ENCODE measurements at places on chromosomes 11 and 22.

DNA sequence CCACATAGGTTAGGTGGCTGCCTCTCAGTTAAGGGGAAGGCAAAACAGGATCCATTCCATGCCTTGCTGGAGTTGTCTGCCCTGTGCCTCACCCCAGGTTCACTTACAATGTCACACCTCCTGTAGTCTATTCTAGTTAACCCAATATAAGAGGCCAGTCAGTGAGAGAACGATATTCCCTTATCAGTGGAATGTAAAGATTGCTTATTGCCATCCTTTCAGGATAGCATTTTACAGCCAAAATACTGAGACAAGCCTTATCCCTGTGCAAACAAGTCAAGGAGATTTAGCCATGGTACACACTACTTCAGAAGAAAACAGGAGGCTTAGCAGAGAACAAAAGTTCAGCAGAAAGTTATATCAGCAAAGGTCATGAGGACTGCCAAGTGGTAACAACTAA is 5.5 kb downstream of the CYP2R1 start:
- DNase-seq, result no peak

- no peak for DNase-seq
Observed at GRCh38 chr11:115965767-115966504, 461.7 kb upstream of the CADM1 start.

- DNase-seq, result no peak
Observed at GRCh38 chr22:50408311-50408710, 65.2 kb downstream of the PPP6R2 start.

DNA sequence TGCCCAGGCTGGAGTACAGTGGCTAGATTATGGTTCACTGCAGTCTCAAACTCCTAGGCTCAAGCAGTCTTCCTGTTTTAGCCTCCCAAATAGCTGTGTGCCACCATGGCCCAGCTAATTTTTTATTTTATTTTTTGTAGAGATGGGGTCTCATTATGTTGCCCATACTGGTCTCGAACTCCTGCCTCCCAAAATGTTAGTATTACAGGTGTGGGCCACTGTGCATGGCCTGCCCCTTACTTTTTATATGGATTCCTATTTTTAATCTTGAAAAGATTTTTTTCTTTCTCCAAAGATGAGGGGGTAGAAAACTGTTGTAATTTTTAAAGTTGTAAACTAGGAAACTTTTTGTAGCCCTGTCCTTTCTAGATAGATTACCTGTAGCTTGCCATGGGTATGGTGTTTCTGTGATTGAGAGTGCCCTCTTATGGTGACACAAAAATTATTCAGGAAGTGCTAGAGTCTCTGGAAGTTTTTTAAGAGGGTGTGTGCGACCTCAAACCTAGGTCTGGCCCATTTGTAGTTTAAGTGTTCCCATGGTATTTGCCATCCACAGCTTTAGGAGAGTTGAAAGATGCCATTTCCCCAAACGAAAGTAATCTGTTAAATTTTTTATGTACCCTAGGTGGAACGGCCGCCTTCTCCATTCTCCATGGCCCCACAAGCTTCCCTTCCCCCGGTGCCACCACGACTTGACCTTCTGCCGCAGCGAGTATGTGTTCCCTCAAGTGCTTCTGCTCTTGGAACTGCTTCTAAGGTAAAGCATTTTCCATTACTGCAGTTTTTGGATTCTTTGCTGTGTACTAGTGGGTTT is 32.4 kb downstream of the MCAM start:
- peak; percentile 78 for DNase-seq

- DNase-seq, result no peak
Observed at GRCh38 chr22:21984793-21985192, 2.2 kb upstream of the TOP3B start.

- no peak for DNase-seq
Observed at GRCh38 chr22:38401336-38402084, 53.5 kb downstream of the KCNJ4 start.

GRCh38 chr11:79822766-79823165 is 381.9 kb upstream of the TENM4 start:
- DNase-seq, result no peak

DNA sequence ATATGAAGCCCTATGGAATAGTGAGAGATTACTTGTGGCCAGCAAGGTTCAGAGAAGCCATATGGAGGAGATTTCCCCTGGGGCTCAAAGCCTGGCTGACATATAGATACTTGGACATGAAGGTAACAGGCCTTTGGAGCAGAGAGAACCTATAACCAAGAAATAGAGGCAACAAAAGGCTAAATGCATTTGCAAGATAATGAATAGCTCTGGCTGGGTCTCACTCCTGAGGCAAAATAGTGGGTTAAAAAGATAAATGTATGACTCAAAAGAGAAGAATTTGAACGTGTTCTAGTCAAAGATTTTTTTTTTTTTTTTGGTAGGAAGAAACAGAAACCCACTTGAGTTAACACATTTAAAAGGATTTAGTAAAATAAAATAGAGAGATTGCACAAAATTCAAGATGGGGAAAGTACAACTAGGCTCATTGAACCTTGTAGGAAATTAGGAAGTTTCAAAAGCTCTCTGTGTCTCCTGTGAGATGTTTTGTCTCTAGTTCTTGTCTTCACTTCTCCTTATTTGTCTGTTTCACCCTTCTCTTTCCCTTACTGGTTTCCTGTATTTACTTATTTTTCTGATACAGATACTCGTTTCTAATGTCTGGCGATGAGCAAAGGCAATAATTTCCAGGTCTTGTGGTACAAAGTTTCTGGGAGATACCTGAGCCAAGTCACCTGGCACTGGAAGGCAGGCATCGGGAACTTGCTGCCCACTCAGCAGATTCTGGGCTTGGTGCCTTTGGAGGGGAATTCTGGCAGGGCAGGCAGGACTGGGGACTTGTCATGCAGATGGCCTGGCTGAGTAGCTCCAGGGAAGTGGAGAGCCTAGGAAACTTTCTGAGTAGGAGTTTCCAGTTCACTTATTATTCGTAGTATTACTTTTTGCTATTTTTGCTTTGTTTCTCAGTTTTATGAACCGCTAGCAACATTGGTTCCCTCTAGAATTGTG is 49.2 kb upstream of the SESN3 start:
- no peak for DNase-seq

- DNase-seq, result no peak
Observed at GRCh38 chr11:2402106-2402505, 1.6 kb downstream of the TSSC4 start.

DNA sequence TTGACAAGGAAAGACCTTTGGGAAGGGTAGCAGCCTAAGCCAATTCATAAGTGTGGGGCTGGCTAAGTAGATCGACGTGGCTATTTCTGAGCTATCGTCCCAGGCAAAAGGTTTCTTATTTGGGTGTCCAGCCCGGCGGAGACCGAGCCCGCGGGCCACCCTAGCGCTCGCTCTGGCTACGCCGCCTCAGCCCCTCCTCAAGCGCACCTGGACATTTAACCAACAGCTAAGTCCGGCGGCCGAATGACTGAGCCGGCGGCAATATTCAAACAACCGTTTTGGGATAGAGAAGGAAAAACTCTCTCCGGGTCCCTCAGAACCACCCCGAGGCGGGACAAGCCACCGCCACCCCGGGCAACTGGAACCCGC is 457 bp downstream of the RNF141 start:
- DNase-seq, result no peak

DNA sequence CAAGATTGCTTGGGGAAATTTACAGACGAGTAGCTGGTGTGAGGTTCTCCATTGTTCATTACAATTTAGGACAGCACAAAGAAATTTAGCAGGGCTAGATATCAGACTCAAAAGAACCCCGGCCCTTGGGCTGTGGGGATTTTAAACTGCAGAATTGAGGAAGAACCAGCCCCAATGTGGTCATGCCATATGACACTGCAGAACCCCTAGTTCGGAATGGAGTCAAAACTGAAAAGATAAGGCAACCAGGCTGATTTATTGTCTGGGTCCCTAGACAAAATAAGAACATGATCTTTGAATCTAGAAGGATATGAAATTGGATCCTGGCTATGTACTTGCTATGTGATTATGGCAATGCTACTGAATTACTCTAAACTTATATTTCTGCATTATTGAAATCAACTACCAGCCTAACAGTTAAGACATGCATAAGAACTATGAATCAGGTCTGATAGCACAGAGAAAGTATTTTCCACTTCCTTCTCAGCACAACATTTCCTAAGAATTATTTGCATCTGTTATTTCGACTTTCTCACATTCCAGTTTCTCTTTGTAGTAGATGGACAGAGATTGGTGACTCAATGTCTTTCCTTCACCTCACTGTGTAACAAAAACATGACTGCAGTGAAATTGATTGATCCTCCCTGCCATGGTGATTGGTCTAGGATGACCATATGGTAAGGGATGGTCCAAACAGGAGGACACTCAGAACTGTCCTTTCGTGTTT is 13.2 kb downstream of the MMP3 start:
- DNase-seq, result no peak

GRCh38 chr22:48757581-48757980 is 1070.1 kb downstream of the BRD1 start:
- no peak for DNase-seq

DNA sequence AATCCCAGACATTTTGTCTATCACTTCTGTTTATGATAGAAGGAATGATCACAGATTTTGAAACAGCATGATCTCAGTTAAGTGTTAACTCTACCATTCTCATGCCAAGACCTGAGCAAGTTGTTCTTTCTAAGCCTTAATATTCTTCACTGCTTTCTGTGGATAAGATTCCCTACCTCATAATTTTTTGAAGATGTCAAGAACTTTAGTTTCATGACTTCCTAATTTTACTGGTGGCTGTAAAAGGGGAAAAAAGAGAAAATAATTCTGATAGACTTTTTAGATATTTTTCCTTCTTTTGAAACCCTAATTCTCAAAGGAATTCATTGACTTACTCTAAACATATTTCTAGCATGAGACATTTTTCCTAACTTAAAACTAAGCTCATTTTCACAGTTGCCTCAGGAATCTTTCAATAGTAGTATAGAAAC is 520.0 kb upstream of the LUZP2 start:
- no peak for DNase-seq

- no peak for DNase-seq
Observed at GRCh38 chr22:20532256-20532993, 25.0 kb downstream of the MED15 start.

DNA sequence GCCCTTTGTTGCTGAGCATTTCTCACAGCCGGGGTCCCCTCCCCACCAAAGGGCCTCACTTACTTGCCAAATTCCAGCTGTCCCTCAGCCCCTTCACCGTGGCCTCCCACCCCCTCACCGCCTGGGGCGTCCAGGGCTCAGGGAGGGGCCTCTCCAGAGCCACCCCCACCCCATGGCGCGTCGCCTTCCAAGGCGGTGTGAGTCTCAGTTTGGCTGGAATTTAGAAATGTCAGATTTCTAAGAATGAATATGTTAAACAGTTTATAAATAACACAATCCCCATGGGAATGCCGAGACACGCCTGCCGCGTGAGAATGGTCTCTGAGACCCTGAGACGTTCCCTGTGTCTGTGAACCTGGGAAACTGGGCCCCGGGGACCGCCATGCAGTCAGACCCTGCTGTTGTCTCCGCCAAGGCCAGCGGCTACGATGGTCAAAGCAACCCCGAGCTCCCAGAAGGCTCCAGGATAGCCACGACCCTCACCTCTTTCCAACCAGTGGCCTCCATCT is 28.9 kb downstream of the CELSR1 start:
- DNase-seq, result no peak

DNA sequence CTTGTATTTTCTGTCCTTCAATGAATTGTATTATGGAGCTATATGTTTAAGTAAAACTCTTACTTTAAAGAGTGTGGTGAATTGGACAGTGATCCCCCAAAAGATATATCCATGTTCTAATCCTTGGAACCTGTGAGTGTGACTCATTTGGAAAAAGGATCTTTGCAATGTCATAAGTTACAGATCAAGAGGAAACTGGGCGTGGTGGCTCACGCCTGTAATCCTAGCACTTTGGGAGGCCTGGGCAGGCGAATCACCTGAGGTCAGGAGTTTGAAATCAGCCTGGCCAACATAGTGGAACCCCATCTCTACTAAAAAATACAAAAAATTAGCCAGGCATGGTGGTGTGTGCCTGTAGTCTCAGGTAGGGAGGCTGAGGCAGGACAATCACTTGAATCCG is 36.7 kb downstream of the ELF5 start:
- no peak for DNase-seq

- DNase-seq, result no peak
Observed at GRCh38 chr11:75565221-75565814, 3.3 kb downstream of the SERPINH1 start.

GRCh38 chr11:116403794-116404461 is 368.9 kb downstream of the BUD13 start:
- DNase-seq, result no peak

GRCh38 chr22:42829302-42829701 is 27.8 kb downstream of the ARFGAP3 start:
- DNase-seq, result no peak

DNA sequence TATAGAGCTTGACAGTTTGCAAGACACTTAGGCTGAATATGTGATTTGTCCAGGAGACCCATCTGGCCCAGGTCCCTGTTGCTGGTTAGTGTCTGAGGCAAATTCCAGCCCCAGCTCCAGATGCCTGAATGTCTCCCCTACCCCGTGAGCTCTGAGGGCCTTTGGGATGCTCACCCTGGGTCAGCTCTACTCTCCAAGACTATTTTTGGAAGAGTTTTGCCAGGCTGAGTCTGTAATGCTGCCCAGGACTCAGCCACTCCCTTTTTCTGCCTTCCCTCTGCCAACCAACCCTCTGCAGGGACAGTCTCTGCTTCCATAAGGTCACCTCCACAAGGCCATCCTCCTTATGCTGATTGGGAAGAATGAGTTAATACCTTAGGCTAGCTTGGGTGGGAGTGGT is 66.3 kb downstream of the CABIN1 start:
- no peak for DNase-seq

DNA sequence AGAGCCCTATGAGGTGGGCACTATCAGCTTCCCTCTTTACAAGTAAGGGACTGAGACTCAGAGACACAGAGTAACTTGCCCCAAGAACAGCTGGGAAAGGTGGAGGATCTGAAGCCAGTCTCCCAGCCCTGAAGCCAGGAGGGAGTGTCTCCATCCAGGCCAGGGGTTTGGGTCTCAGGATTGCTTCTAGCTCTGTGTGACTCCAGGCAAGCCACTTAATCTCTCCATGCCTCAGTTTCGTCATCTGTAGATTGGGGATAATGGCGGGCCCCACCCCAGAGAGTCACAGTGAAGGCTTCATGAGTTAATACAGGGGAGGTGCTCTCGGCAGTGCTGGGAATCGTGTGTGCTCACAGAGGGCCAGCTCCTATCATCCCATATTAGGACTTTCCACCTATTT is 10.5 kb downstream of the MAP4K2 start:
- no peak for DNase-seq

- DNase-seq, result no peak
Observed at GRCh38 chr11:10617551-10617950, 49.1 kb upstream of the LYVE1 start.

GRCh38 chr11:84909740-84910139 is 717.4 kb downstream of the DLG2 start:
- no peak for DNase-seq

DNA sequence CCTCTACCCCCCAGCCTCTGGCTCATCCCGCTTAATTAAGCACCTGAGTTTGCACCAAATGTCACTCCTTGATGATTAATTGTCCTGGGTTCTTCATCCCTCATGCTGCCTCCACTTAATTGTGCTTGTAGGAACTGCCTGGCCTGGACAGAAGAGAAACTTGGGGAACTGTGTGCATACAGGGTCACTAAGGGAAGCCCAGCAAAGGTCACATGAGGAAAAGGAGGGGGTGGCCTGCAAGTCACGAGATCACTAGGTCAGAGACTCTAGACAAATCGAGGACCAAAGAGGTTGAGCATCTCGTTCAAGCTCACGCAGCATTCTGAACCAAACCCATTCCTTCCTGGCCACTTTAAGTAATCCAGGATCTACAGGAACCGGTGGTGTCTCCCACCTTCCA is 75.8 kb downstream of the PDE2A start:
- DNase-seq, result no peak

All from activated CD4-positive, alpha-beta T cell treated with anti-CD3 and anti-CD28 coated beads, Interleukin-2, amount 10 ng/mL, durations not matched to agents 24 days and 14 days (primary cell).